Putamen (tissue), 1 donor: ENCODE measurements at places on chromosomes 12 and 14.

DNA sequence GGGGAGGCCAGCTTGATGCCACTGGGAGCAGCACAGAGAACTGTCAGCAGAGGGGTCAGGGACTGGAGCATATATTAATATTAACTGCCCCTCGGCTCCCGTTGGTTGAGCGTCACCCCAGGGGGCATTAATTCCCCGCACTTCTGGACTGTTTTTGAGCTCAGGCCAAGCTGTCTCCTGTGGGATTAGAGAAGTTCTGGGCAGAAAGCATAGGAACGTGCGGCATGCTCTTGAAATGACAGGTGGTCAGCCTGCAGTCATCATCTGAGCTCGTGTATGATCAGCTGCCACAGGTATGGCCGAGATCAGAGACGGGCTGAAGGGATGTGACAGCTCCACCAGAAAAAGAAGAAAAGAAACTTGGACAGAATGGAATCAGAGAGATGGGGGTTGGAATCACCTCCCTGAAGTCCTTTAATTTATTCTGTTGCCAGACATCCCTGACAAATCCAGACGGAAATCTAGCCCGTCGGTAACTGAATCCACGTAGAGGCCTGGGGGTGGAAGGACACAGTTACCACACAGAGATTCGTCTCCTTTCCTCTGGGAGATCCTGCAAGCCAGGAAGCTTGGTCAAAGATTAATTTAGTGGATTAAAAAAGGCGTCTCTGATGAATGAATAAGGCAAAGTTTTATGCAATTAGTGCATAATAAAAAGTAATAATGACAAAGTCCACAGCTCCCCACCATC, 23.6 kb downstream of the NR1H4 start:
- DNase-seq, result no peak

DNA sequence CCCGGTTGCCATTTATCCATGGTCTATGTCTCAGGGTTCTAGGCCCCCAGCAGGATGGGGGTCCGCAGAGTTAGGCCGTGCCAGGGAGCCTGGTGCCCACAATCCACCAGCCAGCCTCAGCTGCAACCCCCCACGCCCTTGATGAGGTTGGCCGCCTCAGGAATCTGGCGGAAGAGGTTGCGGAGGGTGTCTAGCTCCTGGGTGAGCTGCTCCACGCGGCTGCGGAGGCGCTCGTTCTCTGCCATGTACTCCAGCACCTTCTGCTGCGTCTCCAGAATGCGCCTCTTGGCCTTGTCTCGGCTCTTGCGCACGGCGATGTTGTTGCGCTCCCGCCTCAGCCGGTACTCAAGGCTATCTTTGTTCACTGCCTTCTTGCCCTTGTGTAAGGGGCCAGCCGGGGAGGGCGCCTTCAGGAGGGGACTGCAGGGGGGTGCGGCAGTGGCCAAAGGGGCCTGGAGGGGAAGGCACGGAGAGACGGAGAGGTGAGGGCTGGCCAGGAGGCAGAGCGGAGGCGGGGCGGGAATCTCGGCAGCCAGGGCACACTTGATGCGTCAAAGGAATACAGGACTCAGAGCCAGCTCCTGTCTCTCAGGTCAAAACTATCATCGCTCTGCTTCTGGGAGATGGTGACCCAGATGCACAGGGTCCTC, 1.6 kb downstream of the CEBPE start:
- no peak for DNase-seq

- DNase-seq, result no peak
These were observed 323.3 kb downstream of the CCER1 start for GRCh38 chr12:90631591-90632212.

GRCh38 chr14:90255871-90256270, 482 bp upstream of the PSMC1 start:
- no peak for DNase-seq

DNA sequence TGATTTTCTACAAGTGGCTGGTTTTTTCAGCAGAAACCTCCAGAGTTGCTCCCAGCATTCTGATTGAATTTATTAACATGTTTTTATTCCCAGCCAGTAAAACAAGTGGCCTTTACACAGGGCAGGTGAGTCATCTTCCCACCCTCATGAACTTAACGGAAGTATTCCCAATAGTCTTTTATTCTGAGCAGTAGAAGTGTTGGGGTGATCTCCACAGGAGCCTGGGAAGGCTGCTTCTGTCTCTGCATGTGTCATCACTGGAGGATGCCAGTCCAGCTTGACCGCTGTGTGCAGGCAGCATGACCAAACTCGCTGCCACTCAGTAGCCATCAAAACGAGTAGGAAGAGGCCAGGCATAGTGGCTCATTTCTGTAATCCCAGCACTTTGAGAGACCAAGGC, 13.4 kb upstream of the DNAH10 start:
- no peak for DNase-seq
